ENCODE measurements at places on chromosomes 16 and 17. TPM values are rescaled to one million over a fixed set of nuclear protein-coding genes. Genes with fewer than 3 reads are reported as not detected.

DNA sequence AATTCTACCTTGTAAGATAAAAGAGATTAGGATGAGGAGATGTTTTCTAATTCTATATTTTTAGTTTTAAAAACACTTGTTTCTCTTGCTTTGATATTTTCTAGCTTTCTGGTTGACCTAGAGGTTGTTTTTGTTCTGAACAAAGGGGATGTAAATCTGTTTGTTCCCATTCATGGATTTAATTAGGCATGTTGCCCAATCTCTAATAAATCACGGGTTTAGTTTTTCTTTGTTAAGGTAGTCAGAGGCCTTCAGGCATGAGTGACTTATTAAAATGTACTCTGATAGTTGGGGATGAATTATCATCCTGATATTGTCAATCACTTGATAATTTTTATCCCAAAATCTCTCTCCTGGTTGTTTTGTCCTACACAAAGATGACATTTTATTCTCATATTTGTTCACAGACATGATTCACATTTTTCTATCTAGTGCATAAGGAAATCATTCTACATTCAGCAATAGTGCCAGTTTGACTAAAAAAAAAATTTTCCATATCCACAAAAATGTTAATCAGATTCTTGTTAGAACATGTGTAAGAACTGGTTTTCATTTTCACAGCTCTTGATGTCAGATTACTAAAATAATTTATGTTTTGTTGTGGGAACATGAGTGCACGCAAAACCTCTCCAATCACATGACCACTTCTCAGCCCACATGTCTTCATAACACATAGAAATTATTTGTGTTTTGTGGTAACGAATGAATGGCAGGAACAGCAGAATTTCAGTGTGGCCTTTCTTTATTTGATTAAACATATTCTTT is 95.7 kb upstream of the AKTIP start:
- no peak overlapping the region for H3K27ac ChIP-seq
- no peaks in the 10 kb centered on the region for H3K4me1 ChIP-seq
- no peaks in the 10 kb centered on the region for H3K27me3 ChIP-seq
- no peak overlapping the region for H3K4me3 ChIP-seq
- no peaks in the 10 kb centered on the region for H3K36me3 ChIP-seq

- no peaks in the 10 kb centered on the region for H3K36me3 ChIP-seq
- H3K27ac ChIP-seq: no peak overlapping the region
- H3K4me1 ChIP-seq: peaks cover 28% of the 10 kb centered on the region
- no peaks in the 10 kb centered on the region for H3K27me3 ChIP-seq
Measured at GRCh38 chr17:16282522-16282921, 65.5 kb downstream of the PIGL start.

DNA sequence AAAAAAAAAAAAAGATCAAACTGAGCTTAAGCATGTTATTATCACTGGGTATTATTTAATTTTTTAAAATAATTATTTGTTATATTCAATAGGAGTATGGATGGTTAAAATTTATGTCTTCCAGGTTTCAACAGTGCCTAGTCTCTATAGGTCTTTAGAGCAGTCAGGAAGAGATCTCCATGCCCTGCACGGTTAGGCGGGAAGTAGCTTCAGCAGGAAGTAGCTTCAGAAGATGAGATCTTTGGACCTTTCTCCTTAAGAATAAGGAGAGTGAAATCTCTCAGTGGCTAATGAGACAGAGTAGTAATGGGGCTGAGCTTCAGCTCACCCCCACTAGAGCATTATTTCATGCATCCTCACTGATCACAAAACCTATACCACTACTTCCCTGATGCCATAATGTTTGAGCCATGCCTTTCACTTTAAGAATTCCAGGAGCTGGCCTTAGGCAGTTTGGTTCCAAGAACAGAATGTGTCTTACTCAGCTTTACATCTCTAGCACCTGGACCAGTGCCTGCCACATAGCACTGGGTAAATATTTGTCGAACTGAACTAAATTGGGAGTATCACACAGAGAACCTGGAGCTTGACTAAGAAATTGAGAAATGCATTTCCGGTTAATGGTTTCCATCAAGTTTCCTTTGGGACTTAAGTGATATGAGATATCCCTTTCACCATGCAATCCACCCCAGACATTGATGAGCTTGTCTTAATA is 43.5 kb downstream of the SCPEP1 start:
- H3K27me3 ChIP-seq: peaks cover 7% of the 10 kb centered on the region
- H3K4me1 ChIP-seq: peaks cover 5% of the 10 kb centered on the region
- H3K36me3 ChIP-seq: no peaks in the 10 kb centered on the region
- H3K27ac ChIP-seq: no peak overlapping the region

DNA sequence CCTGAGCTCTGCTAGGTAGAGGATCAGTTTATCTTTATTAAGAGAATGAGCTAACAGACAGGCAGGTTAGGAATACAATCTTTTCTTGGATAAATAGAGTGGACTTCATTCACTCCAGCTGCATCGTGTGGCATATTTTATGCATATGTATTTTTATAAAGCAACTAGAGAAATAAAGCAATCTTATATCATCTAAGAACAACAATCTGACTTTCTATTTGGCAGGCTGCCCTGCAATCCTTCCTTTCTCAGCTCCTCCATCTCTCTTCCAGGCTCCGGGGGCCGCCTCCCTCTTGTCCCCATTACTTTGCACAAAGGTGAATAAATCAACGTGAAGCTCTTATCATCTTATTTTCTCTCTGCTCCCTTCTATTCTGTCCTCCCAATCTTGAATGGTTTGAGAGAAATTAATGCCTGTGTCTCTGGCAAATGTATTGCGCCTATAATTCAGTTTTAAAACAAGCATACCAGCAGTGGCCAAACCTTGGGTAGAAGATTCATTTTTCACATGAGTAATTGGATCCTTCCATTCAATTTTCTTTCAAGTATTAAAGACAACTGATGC is 64.5 kb downstream of the HS3ST3A1 start:
- no peaks in the 10 kb centered on the region for H3K4me1 ChIP-seq
- no peak overlapping the region for H3K4me3 ChIP-seq
- no peaks in the 10 kb centered on the region for H3K36me3 ChIP-seq
- no peak overlapping the region for H3K27ac ChIP-seq
- H3K27me3 ChIP-seq: no peaks in the 10 kb centered on the region

GRCh38 chr17:46001390-46002310 is 2.6 kb downstream of the STH start:
- H3K4me3 ChIP-seq: no peak overlapping the region
- H3K27ac ChIP-seq: no peak overlapping the region
- DNase-seq: no peak
- no peaks in the 10 kb centered on the region for H3K27me3 ChIP-seq

- H3K36me3 ChIP-seq: no peaks in the 10 kb centered on the region
- peak overlapping the region; percentile 92 for H3K4me3 ChIP-seq
- no peaks in the 10 kb centered on the region for H3K27me3 ChIP-seq
- H3K4me1 ChIP-seq: peaks cover 38% of the 10 kb centered on the region
- DNase-seq: no peak
- peak overlapping the region; percentile 59 for H3K27ac ChIP-seq
Measured at GRCh38 chr17:21275047-21275578, 9.4 kb upstream of the MAP2K3 start.

DNA sequence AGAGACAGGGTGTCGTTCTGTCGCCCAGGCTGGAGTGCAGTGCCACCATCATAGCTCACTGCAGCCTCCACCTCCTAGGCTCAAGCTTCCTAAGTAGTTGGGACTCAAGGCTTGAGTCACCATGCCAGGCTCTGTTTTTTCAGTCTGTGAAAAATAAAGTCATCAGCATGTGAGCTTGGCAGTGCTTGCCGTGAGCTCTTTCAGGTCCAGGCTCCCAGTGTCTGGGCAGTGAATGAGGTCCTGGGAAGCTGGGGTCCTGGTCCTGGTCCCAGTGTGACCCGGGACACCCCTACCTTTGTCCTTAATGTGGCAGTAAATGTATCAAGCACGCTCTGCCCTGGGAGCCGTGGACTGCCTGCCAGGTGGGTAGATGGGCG is 22.9 kb upstream of the RPL13 start:
- peaks cover 15% of the 10 kb centered on the region for H3K4me1 ChIP-seq
- no peak for DNase-seq
- H3K36me3 ChIP-seq: peaks cover 71% of the 10 kb centered on the region
- H3K27ac ChIP-seq: no peak overlapping the region
- no peak overlapping the region for H3K4me3 ChIP-seq

DNA sequence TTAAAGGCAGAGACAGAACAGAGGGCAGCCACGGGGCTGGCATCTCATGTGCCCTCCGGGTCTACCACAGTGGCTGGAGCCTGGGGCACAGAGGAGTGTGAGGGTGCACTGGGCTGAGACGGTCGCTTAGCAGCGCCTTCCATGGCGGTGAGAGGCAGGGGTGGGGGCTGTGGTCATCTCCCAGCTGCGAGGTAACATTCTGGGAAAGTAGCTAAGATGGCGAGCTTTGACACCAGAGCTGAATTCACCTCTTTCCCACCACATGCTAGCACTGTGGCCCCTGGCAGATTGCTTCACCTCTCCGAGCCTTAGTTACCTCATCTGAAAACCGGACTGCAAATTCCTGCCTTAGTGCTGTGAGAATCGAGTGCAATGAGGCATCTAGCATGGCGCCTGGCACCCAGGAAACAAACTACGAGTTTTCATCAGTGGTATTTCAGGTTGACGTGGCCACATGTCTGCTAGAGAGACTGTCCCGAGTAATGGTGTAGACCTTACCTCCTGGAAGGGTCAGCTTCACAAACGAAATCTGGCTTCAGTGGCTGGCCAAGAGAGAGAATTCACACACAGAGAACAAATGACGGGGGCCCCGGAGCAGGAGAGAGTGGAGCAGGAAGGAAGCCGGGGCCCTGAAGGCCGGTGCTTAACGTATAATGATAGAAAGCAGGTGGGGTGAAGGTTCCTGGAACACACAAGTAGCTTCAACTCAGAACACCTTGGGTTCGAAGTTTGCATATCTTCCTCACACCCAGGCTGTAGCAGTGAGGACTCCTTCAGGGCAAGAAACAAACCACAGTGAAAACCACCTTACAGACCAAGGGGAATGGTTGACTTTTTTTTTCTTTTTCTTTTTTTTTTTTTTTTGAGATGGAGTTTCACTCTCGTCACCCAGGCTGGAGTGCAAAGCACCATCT is 63.9 kb upstream of the RPH3AL start:
- H3K4me3 ChIP-seq: peak overlapping the region; percentile 14
- H3K4me1 ChIP-seq: peaks cover 14% of the 10 kb centered on the region

Gene DDX52
- 20.3 TPM for total RNA-seq

DNA sequence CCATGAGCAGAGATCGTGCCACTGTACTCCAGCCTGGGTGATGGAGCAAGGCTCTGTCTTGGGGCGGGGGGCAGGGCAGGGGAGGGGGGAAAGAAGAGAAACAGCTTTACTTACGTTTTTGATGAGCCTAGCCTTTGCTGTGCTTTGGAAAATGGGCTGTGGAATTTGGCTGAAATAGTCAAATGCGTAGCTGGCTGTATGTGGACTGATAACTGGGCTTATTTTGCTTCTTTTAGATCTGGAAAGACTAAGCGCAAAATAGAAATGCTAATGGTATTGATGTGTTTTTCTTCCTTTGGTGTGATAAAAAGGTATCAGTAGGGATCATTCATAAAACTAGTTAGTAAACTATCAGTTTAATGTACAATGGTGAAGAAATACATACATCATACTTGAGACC is 346.4 kb downstream of the WWOX start:
- no peaks in the 10 kb centered on the region for H3K4me1 ChIP-seq
- H3K4me3 ChIP-seq: no peak overlapping the region
- H3K36me3 ChIP-seq: no peaks in the 10 kb centered on the region
- no peak overlapping the region for H3K27ac ChIP-seq
- no peaks in the 10 kb centered on the region for H3K27me3 ChIP-seq

GRCh38 chr17:44354582-44355561 is 8.8 kb downstream of the FAM171A2 start:
- H3K4me1 ChIP-seq: no peaks in the 10 kb centered on the region
- DNase-seq: no peak
- H3K4me3 ChIP-seq: no peak overlapping the region
- H3K27me3 ChIP-seq: no peaks in the 10 kb centered on the region

Gene ZP2
- not detected for total RNA-seq

- peaks cover 5% of the 10 kb centered on the region for H3K27me3 ChIP-seq
- H3K4me1 ChIP-seq: no peaks in the 10 kb centered on the region
- H3K36me3 ChIP-seq: no peaks in the 10 kb centered on the region
- DNase-seq: no peak
- H3K4me3 ChIP-seq: no peak overlapping the region
- H3K27ac ChIP-seq: no peak overlapping the region
Measured at GRCh38 chr17:48187872-48188608, 80.5 kb downstream of the SNX11 start.

Gene C1QTNF1
- 24.9 TPM for total RNA-seq

DNA sequence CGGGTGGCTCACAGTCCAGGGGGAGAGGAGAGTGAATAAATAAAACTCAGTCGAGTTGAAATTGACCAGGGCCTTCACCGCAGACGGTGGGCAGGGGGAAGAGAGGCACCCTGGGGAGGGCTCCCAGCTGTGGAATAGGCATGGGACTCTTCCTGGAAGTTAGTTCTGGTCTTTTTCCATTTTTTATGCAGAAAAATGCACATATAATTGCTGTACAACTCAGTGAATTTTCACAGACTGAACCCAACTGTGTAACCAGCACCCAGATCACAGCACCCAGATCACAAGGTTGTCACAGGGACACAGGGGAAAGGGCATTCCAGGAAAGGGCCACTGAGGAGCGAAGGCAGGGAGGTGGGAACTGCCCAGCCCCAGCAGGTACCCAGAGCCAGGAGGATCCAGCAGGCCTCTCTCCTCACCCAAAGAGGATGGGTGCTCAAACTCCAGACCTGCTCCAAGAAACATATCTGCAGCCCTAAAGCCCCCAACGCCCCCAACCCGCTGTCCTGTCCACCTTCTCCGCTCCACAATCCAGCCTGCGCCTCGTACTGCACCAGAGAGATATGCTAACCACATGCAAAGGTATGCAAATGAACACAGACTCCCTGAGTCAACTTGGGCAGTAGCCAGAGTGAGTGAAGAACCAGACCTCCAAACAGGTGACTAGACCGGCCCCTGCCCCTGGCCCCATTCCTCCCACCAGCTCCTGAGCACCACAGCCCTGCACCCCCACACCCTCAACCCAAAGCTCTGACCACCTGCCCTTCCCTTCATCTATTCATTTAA is 29.1 kb upstream of the EIF1 start:
- peaks cover 17% of the 10 kb centered on the region for H3K4me1 ChIP-seq
- no peak overlapping the region for H3K4me3 ChIP-seq
- H3K27me3 ChIP-seq: no peaks in the 10 kb centered on the region
- no peak overlapping the region for H3K27ac ChIP-seq

- H3K27me3 ChIP-seq: peaks cover 26% of the 10 kb centered on the region
- no peak for DNase-seq
- H3K4me3 ChIP-seq: no peak overlapping the region
- H3K36me3 ChIP-seq: no peaks in the 10 kb centered on the region
Measured at GRCh38 chr17:43988301-43988700, 16.1 kb upstream of the NAGS start.

Gene RRN3
- total RNA-seq: 23.0 TPM

DNA sequence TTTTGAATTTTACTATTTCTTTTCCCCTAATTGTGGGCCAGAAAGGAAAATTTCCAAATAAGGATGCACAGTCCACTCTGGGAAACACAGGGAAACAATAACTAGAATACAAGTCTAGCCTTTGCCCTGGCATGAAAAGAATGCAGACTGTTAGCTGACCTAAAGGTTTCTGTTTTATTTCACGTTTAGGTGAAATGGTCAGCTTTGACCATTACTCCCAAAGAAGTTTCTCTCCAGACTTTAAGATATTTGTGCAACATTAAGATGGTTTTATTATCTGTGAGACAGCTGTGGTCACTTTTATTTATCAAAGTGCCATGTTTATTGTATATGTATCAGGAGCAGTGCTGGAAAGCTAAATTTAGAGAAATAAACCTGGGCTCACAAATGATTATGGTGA is 163.9 kb downstream of the SPECC1 start:
- no peaks in the 10 kb centered on the region for H3K4me1 ChIP-seq
- H3K27ac ChIP-seq: no peak overlapping the region
- DNase-seq: no peak
- no peak overlapping the region for H3K4me3 ChIP-seq

GRCh38 chr16:67169011-67169451 is 1.3 kb upstream of the NOL3 start:
- peaks cover 7% of the 10 kb centered on the region for H3K36me3 ChIP-seq
- H3K27me3 ChIP-seq: peaks cover 24% of the 10 kb centered on the region
- peaks cover 62% of the 10 kb centered on the region for H3K4me1 ChIP-seq

All from lower lobe of right lung (tissue), 2 donors.